ENCODE measurements at places on chromosomes 7 and 10. TPM values are rescaled to one million over a fixed set of nuclear protein-coding genes. Genes with fewer than 3 reads are reported as not detected.

DNA sequence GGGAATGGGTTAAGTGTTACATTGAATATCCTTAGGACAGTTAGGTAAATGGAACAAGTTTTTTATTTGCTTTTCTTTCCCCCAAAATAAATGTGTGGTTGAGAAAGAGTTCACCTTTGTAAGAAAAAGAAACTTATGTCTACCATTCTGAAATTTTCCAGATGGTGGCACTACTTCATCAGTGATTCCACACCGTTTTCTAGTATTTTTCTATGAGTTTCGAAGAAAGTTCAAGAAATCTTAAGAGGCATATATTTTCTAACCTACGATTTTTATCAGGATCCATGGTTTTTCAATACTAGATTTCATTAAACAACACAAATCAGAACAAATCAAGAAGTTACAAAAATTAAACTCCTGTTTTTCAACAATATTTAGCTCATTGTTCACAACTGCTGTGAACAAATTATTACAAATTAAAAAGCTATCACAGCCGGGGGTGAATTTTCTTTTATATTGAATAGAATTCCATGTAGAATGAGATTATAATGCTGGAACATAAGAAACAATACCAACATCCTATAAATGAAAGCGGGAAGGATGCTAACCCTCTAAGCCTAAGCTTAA lies 163.1 kb upstream of the NPVF start:
- no peak for DNase-seq

- no peak for DNase-seq
Measured at GRCh38 chr7:5492636-5493020, 69.0 kb upstream of the TNRC18 start.

- DNase-seq = no peak
Measured at GRCh38 chr7:13421776-13422175, 567.7 kb downstream of the ETV1 start.

- DNase-seq = no peak
Measured at GRCh38 chr10:103968441-103969391, 1.8 kb downstream of the SLK start.

DNA sequence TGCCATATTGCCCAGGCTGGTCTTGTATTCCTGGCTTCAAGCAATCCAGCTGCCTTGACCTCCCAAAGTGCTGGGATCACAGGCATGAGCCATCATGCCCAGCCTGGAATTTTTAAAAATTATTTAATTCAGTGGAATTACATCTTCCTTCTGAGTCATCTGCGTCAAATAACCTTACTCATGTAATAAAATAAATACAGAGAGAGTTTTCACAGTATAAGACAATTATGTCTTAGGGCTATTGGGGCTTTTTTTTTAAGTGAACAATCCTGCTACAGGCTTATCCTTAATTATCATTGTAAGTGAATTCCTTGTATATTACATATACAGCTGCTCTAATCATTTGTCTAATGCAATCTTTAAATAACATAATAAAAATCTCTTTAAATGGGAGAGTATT lies 108.3 kb downstream of the MAPK8 start:
- no peak for DNase-seq

DNA sequence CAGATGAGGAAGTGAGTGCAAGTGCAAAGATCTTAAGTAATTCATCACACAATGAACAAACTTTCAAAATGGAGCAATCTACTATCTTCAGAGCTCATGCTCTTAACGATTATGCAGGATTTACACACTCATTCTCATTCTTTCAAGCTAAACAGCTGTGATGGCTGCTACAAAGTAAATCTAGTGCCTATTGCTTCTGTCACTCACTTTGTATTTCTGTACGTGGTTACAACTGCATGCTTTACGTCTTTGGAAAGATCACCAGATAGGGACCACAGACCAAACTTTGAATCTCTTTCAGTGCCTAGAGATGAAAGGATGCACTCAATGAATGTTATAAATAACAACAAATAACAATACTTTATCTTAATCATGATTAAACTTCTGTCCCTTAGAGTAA lies 194.6 kb downstream of the MAGI2 start:
- DNase-seq = no peak

ZSCAN21 gene
- 5.0 TPM for total RNA-seq

MUC3A gene
- total RNA-seq = not detected

AGAP9 gene
- total RNA-seq = 1.8 TPM

DNA sequence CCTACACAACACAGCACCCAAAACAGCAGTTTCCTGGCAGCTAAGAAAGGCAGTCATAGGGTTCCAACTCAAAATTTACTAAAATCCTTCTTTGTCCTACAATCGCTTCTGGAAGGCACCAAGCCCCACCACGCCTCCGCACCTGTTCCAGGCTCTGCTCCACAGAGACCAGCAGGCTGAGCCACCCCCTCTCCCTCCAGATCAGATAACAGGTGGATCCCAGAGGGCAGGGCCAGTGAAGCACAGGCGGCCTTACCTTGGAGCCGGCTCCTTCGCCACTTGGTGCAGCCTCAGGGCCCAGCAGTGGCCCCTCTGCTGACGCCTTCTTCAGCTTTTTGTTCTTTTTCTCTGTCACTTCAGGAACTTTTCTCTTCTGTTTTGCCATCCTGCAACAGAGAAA lies 33.0 kb downstream of the ZFAND2A start:
- no peak for DNase-seq

- peak; percentile 23 for DNase-seq
Measured at GRCh38 chr7:117072620-117073118, 119.4 kb downstream of the ST7 start.

DNA sequence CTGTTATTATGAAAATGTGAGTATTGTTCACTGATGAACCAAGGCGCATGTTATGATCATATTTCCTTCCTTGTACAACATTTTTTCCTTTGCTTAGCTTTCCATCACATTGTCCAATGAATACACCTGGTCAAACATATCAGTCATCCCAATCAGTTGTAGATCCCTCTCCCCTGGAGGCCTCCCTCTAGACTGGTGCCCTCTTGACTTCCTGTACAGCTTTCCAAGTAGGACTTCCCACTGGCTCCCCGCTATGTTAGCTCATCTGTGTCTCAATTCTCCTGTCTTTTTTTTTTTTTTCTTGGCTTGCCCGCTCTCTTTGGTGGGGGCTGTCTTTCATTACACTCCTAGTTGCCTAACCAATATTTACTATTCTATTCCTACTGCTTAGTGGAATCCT lies 214.2 kb upstream of the NPY start:
- no peak for DNase-seq

DNA sequence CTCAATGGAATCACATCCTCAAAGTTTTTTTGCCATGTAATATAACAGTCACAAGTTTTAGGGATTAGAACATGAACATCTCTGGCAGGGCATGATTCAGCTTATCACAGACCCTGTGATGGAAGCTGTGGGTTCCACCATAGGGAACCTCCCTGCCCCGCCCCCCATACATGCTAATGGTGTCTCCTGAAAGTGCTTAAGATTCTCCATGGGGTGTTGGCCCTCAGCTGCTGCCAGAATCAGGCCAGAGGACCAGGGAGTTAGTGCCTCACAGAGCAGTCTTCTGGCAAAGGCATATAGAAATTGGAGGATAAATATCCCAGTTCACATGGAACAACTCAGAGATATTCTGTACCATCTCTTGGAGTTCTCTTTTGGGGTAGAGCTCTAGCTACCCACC lies 119.4 kb downstream of the RAB11FIP2 start:
- no peak for DNase-seq

- DNase-seq = no peak
Measured at GRCh38 chr10:1425879-1426278, 311.4 kb downstream of the ADARB2 start.

- no peak for DNase-seq
Measured at GRCh38 chr7:52017802-52018679, 701.4 kb upstream of the COBL start.

TRPV5 gene
- total RNA-seq = not detected

H2BK1 gene
- not detected for total RNA-seq

CCZ1 gene
- 37.1 TPM for total RNA-seq

DNA sequence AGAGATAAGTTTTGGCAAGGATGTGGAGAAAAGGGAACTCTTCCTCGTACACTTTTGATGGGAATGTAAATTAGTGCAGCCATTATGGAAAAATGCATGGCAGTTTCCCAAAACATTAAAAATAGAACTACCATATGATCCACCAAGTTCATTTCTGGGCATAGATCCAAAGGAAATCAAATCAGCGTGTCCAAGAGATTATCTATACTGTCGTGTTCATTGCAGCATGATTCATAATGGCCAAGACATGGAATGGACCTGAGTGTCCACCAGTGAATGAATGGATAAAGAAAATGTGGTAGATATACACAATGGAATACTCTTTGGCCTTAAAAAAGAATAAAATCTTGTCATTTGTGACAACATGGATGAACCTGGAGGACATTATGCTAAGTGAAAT lies 70.3 kb upstream of the RSU1 start:
- no peak for DNase-seq

LIPF gene
- 4.4 TPM for total RNA-seq

DNA sequence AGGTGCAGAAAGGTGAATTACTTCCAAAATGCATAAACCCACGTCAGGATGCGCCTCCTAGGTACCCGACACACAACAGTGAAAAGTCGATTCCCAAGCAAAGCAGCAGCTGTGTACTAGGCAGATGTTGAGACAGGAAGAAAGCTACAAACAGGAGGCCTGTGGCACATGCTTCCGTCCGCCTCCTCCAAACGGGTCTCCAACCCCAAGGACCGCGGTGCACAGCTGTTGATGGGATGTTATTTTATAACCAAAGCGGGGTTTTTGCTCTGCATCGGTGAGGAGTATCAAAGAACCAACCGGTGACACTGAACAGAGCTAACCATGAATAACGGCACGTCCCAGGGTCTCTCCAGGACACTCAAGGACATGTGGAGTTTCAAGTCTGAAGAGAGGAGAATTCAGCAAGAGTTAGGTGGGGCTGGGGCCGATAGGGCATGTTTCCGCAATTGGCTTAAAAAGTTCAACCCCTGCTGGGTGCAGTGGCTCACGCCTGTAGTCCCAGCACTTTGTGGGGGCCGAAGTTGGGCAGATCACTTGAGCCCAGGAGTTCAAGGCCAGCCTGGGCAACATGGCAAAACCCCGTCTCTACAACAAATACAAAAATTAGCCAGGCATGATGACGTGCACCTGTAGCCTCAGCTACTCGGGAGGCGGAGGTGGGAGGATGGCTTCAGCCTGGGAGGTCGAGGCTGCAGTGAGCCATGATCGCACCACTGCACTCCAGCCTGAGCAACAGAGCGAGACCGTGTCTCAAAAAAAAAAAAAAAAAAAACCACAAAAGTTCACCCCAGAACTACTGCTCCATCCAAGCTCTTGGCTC lies 108.0 kb downstream of the SMURF1 start:
- no peak for DNase-seq

CALHM1 gene
- not detected for total RNA-seq

- no peak for DNase-seq
Measured at GRCh38 chr7:93232673-93233018, 480 bp downstream of the VPS50 start.

ADRB1 gene
- not detected for total RNA-seq

ZKSCAN5 gene
- 3.1 TPM for total RNA-seq

PCGF6 gene
- 2.4 TPM for total RNA-seq

GRCh38 chr10:107022600-107023354 lies 141.7 kb downstream of the SORCS1 start:
- no peak for DNase-seq

AKR1C4 gene
- total RNA-seq = not detected

GRCh38 chr7:35232994-35233393 lies 20.9 kb downstream of the TBX20 start:
- DNase-seq = no peak

- no peak for DNase-seq
Measured at GRCh38 chr7:139697056-139697455, 80.7 kb downstream of the HIPK2 start.

CNTNAP2 gene
- total RNA-seq = not detected

GRCh38 chr10:33776419-33777070 lies 442.1 kb upstream of the NRP1 start:
- no peak for DNase-seq

TMEM130 gene
- total RNA-seq = 3.9 TPM

CALML3 gene
- total RNA-seq = not detected

BLNK gene
- 1.8 TPM for total RNA-seq

DNA sequence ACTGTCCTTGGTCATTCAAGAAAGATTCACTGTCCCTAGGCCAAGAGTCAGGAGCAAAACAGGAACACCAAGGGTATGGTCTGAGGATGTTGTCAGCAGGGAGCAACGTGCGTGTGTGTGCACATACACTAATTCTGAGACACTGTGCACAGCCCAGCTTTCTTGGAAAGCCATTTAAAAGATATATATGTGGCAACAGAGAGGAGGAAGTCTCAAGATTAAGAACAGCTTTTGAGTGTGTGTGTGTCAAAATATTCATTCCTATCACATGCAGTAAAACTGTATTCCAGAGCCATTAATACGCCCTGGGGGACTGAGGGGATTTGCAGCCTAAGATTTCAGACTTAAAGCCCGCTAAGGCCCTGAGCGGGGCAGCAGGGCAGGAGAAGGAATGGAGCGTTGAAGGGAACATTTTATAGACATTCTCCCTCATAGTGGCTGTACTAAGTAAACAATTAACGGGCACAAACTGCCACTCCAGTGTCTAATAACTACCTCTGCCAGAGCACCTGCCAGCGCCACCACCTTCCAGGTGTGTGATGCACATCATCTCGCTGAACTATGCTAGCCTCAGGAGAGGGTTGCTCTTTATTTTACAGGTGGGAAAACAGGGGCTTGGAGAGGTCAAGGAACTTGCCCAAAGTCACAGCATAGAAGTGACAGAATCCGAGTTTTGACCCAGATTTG lies 2.0 kb downstream of the NOD1 start:
- DNase-seq = no peak

DNA sequence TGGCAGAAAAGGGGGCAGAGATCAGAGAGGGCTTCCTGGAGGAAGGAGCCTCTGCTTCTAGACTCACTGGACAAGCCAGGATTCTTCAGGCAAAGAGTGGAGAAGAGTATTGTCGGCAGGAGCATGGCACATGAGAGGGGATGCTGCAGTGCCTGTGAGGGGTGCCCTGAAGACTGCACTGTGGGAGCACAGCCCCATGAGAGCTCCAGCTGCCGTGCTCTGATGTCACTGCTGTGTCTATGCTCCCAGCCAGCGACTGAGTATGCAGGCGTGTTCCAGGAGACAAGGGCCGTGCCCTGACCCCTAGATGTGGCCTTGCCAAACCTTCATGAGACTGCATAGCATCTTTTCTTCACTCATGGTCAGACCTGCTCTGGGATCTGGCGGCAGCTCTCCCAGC lies 339.1 kb downstream of the RPS24 start:
- no peak for DNase-seq

AS3MT gene
- 3.1 TPM for total RNA-seq

AP1S1 gene
- total RNA-seq = 18.7 TPM

OLAH gene
- 2.2 TPM for total RNA-seq

- DNase-seq = no peak
Measured at GRCh38 chr10:86388119-86388704, 21.6 kb upstream of the GRID1 start.

- no peak for DNase-seq
Measured at GRCh38 chr7:1026721-1027161, 17.6 kb upstream of the GPR146 start.

ASB15 gene
- total RNA-seq = not detected

DNA sequence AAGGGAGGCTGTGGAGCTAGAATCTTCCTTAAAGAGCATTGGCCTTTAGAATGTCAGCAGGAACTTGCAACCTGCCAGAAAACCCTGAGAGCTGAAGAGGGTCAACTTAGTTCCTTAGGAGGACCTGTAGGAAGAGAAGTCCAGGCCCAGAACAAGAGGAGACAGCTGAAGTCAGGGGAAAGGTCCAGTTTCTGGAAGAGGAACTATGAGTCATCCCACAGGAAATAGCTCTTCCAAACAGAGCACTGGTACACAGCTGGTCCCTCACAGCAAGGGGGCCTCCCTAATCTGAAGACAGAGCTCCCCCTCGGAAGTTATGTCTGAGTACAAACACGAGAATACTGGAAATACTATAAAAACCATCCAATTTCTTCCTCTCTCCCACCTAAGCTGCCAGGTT lies 98.9 kb downstream of the HERPUD2 start:
- DNase-seq = no peak

GIMAP5 gene
- total RNA-seq = 22.6 TPM

CDNF gene
- 3.8 TPM for total RNA-seq
